ENCODE measurements at places on chromosomes 13 and 19.

- no peak for DNase-seq
These were observed 33.6 kb upstream of the NANOS3 start for GRCh38 chr19:13843104-13843921.

DNA sequence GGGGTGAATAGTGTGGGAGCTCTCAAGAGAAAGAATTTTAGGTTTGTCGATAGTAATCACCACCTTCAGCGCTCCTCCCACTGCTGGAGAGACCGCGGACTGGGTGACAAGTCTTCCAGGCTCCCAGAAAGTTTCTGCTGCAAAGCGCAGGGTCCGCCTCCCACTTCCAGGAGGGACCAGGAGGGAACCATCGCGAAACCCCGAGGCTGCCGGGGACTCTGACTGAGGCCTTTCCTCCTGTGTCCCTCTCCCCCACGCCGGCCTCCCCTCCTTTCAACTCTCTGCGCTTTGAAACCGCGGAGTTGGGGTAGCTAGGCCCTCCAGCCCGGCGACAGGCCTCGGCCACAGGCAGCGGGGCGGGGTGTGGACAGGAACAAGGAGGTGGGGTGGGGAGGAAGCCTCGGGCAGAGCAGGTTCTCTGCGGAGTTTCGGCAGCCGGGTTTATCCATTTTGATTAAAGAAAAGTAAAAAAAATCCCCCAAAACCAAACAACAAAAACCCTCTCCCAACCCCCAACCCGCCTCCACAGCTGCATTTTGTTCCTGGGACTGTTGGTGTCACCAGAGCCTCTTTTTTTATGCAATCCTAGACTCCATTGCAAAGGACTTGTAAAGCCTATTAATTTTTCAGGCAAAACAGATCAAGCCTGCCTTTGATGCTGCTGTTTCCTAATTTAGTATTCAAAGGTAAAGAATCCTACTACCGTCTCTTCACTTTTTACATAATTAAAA lies 157.2 kb downstream of the TM9SF2 start:
- no peak for DNase-seq

GRCh38 chr19:17328517-17329365 lies 5.9 kb downstream of the ANO8 start:
- DNase-seq: no peak

DNA sequence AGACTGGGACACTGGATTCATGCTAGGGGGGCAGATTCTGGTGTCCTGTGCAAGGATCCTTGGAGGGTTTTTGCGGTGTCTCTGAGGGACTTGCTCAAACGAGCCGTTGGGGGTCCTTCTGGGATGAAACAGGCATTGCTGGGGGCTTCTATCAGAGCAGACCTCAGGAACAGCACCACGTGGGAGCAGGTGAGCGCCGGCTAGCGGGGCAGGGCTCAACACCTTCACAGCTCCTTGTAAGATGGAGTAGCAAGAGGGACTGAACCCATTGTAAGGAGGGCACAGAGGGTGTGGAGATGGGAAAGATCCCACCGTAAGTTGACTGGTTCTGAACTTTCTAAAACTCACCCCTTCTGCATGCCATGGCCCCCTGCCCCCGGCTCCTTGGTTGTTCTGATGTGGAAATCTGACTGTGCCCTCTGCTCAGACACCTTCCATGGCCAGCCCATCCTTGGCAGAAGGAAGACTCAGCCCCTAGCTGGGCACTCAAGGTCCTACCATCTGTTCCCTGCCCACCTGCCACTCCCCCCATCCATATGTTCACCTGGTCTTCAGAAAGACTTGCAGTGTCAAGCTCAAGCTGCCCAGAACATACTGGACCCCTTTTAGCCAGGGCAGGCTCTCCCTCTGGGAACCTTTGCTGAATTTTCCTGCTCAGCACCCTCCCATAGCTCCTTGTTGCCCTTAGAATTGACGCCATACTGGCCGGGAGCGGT lies 1.2 kb downstream of the SLC27A1 start:
- no peak for DNase-seq

GRCh38 chr13:97414392-97414791 lies 19.6 kb upstream of the RAP2A start:
- DNase-seq: no peak

DNA sequence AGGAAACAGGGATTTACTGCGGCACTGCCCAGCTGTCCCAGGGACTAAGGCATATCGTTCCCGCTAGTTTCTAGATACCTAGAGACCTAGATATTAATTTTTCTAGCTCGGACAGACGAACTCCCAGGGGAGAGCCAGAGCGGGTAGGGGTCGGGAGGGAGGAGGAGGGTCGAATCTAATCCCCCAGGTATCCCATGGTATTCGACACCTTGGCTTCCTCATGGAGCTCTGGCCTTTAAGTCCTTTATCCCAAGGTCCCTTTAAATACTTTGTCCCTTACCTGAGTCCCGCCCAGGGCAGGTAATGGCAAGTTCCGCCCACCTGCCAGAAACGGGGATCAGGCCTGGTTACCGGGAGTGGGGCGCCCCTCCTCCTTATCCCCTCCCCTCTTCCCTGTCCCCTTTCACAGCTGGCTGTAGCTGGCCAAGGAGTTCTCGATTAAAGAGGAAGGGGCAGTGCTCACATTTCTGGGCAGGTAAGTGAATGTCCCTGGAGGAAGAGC lies at the start of gene PRRG2:
Gene PRRG2, plus strand, starts transcription at position 310 of the 502 bp plus-strand sequence. CDS start 1,904 bp downstream, outside the sequence.
- DNase-seq: no peak

DNA sequence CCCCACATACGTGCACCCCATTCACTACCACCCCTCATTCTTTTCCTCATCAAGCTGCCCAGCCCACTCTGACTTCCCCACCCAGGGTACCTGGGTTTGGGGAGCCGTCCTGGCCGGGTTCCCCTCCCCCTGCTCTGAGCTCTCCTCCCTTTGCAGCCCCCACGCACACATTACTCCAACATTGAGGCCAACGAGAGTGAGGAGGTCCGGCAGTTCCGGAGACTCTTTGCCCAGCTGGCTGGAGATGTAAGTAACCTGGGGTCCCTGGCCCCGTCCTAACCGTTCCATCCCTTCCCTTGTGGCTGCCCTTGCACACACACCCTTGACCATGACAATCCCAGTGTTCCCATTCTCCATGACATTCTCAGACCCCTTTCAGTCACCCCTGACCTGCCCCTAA lies 2.6 kb downstream of the CAPNS1 start:
- no peak for DNase-seq
